Activated CD4-positive, alpha-beta T cell treated with anti-CD3 and anti-CD28 coated beads, Interleukin-2, amount 50 U/mL, for 48 hours (primary cell): ENCODE measurements at places on chromosomes 11 and 22.

DNA sequence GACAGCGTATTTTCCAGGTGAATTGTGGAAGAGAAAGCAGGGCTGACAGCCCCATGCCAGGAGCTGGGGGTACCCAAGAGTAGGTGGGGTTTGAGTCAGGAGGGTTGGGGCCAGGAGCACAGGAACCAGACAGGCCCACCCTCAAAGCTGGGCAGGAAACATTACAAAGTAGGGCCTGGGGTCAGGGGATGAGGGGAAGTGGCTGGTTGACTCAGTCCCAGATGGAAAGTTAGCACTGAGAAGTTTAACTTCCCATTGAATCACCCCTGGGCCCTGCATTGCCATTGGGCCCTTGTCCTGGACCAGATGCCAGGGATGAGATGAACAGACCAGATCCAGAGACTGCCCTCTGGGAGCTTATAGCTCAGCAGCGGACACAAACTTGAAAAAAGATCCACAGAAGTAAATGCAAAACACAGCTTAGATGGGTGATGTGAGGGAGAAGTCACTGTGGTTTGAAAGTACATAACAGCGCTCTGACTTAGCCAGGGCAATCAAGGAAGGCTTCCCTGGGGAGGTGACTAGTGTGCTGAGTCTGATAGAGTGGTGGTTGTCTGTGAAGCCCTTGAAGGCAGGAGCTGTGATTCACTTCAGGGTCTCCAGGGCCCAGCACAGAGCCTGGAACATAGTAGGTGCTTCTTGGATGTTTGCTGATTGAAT, 2.2 kb downstream of the MAFF start:
- peak; percentile 32 for DNase-seq

DNA sequence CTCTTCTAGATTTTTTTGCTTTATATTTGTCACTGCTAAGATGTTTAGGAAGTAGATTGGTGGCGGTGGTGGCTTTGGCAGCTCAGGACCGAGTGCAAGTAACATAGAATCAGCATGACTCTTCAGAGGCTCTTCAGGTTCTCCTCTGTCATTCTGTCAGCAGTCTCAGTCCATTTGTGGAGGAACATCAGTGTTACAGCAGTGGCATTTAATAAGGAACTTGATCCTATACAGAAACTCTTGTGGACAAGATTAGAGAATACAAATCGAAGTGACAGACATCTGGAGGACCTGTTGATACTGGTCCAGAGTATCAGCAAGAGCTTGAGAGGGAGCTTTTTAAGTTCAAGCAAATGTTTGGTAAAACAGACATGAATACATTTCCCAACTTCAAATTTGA, 82.2 kb upstream of the GNAZ start:
- DNase-seq, result no peak

GRCh38 chr22:38056969-38057891, at the start of gene PICK1:
Gene PICK1, plus strand, starts transcription at chr22:38057404. Its CDS starts 406 bp downstream, at chr22:38057810.
- peak; percentile 87 for DNase-seq

DNA sequence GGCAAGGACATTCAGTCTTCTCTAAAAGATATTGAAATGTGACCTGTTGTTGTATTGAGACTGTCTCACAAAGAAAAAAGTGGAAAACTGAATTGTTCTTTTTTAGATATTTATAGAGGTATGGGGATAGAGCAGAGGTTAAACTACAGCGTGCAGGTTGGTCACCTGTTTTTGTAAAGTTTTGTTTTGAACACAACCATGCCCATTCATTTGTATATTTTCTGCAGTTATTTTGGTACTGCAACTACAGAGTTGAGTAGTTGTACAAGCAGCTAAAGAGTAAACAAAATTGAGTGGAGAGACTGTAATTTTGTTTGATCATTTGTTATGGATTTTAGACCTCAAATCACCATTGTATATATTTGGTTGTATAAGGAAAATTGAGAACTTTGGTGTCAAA, 11.3 kb downstream of the EED start:
- DNase-seq, result no peak

- DNase-seq, result no peak
Observed at GRCh38 chr11:61109671-61110070, 7.4 kb downstream of the CD5 start.

GRCh38 chr11:134657631-134658030, 245.6 kb upstream of the B3GAT1 start:
- DNase-seq, result no peak

DNA sequence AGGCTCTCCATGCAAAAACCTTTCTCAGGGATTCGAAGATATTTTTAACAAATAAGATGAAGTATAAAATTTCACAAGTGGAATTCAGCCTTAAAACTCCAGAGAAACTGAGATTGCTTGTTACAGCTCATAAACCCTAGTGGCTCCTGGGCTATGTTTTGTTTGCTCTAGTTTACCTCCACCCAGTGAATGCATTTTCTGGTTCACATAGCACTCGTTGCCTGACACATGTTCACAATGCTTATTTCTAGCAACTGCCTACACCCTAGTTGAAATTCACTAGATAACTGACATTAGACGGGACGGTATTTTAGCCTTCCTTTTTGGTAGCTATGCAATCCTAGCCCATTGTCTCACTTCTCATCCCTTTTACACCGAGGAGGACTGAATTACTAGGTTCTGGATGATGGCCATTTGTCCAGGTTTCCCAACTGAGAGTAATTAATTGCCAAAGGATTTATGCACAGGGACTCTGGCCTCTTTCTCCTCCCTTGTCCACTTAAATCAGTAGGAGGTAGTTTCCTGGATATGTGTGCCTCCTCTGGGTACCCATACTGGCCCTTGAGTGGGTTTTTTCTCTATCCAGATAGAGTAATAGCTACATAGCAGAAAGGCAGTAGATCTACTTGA, 951.6 kb downstream of the DLG2 start:
- DNase-seq, result no peak

- no peak for DNase-seq
Observed at GRCh38 chr11:10942620-10943019, 84.8 kb upstream of the ZBED5 start.

GRCh38 chr11:105296386-105296785, 156.8 kb upstream of the CARD18 start:
- no peak for DNase-seq

DNA sequence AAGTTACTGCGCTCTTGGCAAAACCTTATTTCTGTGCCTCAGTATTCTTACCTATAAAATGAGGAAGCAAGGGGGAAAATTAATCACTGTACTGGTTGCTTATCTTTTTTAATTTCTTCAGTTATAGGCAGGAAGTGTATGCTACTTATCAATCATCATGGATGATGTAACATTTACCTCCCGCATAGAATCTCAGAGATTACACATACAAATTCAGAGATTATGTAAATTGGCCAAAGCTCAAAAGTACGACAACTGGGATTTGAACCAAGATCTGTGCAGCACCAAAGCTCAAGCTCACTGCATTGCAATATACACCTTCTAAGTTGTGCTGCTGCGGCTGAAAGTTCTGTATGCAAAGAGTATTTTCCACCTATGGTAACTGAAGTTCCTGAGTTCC, 83.0 kb downstream of the PDHX start:
- no peak for DNase-seq

- no peak for DNase-seq
Observed at GRCh38 chr22:24865508-24865907, 59.5 kb downstream of the SGSM1 start.

GRCh38 chr11:61264371-61264770, 23.4 kb downstream of the PGA5 start:
- no peak for DNase-seq

GRCh38 chr22:47114813-47115517, 352.5 kb downstream of the TBC1D22A start:
- DNase-seq, result no peak

DNA sequence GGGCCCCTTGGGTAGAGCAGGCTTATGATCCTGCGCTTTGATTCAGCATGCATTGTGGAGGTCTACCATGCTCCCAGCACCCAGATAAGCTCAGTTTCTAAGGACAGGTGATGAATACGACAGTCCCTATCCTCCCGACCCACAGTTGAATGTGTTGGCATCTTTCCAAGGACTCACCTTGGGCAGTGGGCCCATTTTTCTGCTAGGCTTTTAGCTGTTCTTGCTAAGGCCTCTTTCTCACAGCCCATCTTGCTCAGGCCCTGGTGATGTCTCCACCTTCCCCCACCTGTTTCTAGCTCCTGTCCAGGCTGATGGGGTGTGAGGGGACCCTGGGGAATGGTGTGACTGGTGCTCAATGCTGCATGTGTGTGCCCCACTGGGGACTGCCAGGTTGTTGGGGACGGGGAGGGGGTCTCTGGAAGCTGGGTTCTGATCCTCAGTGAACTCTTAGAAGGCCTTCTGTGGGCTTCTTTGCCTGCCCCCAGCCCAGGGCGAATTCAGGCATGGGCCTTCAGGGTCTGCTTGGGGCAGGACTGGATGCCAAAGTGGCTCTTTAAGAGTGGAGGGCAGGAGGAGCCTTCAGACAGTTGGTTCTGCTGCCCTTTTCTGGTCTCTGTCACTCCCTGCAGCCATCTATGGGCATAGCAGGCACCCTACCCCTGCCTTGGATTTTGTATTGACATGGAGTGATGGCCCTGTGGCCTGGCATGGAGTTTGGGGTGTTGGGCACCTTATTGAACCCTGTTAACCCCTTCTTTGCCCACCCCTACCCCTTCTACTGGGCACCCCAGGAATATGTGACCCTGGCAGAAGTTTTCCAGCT, 33.1 kb downstream of the PHLDB1 start:
- no peak for DNase-seq

DNA sequence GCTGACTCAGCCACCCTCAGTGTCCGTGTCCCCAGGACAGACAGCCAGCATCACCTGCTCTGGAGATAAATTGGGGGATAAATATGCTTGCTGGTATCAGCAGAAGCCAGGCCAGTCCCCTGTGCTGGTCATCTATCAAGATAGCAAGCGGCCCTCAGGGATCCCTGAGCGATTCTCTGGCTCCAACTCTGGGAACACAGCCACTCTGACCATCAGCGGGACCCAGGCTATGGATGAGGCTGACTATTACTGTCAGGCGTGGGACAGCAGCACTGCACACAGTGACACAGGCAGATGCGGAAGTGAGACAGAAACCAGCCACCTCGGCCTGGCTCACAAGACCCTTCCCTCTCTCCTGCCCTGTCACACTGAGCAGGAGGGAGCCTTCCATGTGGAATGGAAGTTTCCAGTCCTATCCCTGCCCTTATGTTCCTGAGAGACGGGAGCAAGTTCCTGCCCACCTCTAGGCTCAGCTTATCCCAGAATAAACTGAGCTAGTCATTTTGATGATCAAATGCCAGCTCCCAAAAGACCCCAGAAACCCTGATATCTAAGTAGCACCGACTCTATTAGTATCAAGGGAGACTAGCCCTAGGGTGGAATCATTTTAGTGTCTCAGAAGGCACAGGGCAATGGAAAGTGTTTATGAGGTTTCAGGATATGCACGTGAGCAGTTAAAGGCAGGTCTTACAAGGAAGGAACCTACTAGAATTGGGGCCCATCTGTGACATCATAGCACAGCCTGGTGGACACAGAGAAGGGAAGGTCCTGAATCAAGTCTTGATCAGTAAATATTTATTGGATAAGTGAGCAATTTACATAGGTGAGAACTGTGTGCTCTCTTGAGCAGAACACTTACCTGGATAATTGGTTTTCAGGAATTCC, 6.3 kb upstream of the IGLL5 start:
- no peak for DNase-seq

GRCh38 chr11:10310301-10310841, 5.5 kb downstream of the ADM start:
- DNase-seq, result no peak

DNA sequence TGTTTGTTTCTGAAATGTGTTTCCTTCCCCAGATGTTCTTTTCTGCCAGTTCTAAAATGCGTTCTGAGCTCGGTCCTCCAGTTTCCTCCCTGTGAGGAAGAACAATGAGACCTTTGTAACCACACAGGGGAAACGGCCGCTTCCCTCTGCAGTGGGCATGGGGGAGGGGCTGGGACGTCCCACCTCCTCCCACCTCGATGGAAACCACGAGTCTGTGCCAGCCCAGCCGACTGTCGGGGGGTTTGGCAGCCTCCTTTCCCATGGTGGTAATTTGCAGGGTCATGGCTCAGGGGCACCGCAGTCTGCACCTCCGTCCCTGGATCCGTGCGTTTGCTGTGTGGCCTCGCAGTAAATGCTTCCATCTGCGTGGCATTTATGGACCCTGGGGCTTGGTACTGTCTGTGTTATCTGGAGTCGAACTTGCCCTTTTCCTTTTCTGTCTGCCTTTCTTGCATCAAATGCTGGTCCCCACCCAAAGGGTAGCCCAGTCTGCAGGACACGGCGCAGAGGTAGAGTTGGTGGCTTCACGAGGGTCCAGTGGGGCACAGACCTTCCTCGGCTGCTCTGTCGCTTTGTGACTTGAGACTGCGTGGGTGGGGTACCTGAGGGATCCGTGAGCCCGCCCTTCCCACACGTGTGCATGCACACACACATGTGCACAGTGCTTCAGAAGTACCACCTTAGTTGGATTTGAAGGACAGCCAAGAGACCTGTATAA, 16.1 kb downstream of the LRP5 start:
- DNase-seq, result no peak
